Fibroblast of lung (primary cell): ENCODE measurements at places on chromosomes 5 and 9. TPM values are rescaled to one million over a fixed set of nuclear protein-coding genes. Genes with fewer than 3 reads are reported as not detected.

AK8 gene
- 0.17 and 0.26 TPM in 2 replicates for total RNA-seq

DNA sequence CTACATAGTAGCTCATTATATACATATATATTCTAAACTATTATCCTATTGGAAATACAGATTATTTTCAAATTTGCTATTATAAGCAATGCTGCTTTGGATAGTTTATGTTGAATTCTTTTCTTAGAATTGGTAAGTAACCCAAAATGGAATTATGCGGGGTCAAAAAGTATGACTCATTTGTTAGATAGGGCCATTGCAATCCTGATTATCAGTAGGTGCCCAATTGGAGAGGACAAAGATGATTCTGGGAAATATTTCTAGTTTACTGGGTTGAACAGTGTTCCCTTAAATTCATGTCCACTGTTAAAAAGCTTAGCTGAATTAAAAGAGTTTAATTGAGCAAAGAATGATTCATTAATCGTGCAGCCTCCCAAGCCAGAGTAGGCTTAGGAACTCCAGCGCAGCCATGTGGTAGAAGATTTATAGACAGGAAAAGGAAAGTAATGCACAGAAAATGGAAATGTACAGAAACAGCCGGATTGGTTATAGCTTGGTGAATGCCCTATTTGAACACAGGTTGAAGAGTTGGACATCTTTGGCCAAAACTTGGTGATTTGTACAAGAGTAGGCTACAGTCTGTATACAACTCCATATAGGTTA is 81.8 kb downstream of the GDNF start:
- no peak overlapping the region for H3K27ac ChIP-seq
- DNase-seq, result peak; percentile 36

GRCh38 chr9:18327121-18327520 is 146.8 kb upstream of the ADAMTSL1 start:
- H3K4me1 ChIP-seq, result no peaks in the 10 kb centered on the region
- no peaks in the 10 kb centered on the region for H3K36me3 ChIP-seq
- no peaks in the 10 kb centered on the region for H3K27me3 ChIP-seq

DNA sequence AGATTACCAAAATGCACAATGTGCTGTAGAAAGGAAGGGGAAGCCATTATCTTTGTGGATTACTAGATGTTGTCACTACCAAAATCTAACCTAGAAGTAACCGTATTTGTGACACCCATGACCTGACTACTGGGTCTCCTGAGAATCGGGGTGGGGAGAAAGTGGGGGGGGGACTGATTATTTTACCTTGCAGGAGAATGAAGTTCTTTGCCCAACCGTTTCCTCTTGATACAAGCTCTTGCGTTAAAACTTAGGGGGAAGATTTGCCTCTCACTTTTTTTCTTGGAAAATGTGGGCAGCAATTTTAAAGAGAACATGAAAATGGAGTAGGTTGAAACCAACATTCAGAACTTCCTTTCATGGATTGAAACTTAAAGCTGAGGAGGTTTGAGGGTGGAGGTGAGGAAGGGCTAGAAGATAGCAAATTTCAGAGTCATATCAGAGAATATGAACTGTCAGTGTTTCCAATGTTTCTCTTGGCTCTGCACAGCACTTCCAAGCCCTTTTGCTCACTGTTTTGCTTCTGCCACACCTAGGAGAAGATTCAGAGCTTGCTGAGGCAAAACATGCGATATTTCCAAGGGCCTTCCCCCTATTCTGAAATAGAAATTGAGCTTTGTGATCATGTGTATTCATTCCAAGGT is 280.8 kb downstream of the AOPEP start:
- peak; percentile 68 for DNase-seq
- H3K36me3 ChIP-seq, result no peaks in the 10 kb centered on the region
- peak overlapping the region; percentile 86 for H3K4me3 ChIP-seq
- peak overlapping the region; percentile 93 for H3K27ac ChIP-seq
- H3K27me3 ChIP-seq, result no peaks in the 10 kb centered on the region
- H3K4me1 ChIP-seq, result peaks cover 2% of the 10 kb centered on the region

GPX3 gene
- 126 and 182 TPM in 2 replicates for total RNA-seq
